ENCODE measurements at places on chromosomes 1 and 21.

DNA sequence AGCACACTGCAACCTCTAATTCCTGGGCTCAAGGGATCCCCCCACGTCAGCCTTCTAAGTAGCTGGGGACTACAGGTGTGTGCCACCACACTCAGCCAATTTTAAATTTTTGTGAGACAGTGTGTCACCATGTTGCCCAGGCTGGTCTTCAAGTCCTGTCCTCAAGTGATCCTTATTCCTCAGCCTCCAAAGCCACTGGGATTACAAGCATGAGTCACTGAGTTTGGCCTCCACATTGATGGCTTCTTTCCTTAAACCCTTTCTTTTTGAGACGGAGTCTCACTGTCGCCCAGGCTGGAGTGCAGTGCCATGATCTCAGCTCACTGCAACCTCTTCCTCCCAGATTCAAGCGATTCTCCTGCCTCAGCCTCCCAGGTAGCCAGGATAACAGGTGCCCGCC is 7.6 kb downstream of the KPNA6 start:
- no peak for DNase-seq

GRCh38 chr1:39411526-39412478 is 79.6 kb upstream of the BMP8A start:
- DNase-seq, result no peak

DNA sequence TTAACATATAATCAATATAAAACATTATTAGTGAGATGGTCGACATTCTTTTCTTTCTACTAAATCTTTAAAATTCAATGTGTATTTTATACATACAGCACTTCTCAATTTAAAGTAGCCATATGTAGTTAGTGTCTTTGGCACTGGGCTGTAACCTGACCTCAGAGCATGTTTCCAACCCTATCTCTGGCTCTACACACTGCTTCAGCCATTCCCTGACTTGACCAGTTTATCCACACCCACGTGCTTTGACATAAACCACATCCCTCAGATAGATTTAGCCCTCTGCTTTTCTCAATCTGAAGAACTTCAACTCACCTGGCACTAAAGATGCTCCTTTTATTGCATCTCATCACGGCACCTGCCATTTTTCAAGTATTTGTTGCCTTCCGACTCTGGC is 58.3 kb downstream of the RGS2 start:
- DNase-seq, result no peak

DNA sequence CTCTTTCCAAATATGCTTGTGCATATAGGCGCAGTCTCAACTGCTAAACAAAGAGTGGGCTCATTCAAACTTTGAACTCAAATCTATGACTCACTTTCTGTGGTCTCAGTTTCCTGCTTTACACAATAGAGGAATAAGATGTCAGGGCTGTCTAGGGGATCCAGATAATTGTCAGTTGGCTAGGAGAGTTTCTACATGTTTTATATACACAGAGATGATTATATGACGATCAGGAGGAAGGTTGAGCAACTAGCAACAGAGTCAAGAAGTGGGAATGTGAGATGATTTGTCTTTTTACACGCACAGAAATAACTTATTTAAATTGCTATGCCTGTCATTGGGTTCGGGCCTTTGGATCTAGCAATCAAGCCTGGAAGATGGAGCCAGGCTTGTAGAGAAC is 299.4 kb upstream of the LYPLAL1 start:
- DNase-seq, result no peak

DNA sequence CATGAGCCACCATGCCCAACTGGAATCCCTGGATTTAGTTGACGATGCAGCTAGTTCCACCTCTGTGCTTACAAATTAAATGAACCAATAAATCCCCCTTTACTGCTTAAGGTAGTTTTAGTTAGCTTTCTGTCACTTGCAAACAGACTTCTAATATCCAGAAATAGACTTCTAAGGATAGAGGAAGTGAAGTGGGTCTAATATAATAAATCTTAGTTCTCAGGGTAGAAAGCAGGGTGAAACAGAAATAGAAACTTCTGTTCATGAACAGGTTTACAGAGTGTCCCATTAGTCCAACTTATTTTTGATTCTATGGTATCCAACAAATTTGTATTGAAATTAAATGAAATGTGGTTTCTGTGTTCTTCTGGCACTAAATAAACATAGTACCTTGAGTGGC is 20.1 kb downstream of the BCAS2 start:
- DNase-seq, result no peak

DNA sequence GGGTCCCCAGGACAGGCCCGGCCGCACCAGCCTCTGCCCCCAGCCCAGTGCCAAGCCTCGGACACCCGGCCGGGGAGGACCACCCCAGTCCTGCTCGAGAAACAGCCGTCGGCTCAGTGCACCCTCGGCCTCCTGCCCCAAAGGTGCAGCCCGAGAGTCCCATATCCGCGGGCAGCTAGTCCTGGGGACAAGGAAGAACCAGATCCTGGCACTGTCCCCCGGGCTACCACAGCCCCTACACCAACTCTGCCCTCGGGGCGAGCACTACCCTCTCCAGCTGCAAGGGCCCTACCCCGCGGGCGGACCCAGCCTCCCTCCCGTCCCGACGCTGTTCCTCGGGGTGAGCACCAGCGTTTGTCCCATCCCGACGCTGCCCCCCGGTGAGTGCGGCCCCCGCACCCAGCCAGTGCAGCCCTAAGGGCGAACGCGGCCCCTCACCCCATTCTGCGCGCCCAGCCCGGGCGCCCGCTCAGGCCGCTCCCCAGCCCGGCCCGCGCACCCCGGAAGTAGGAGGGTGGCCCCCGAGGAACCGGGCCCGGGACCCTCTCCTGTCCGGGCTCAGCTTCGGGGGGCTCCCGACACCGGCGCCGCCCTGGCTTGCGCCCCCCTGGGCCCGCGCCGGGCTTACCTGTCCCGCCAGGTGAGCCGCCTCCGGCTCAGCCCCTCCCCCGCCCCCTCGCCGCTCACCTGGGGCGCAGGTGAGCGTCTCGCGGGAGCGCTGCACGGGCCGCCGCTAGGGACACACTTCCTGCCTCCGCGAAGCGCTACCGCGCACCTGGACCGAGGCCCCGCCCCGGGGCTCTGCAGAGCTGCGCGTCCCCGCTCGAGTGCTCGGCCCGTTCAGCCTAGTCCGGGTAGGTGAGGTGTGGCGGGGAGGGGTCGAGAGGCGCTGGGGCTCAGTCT is at the start of gene KDF1:
TSS of gene KDF1 (minus strand) at position 747 of the 903 bp plus-strand sequence. CDS start 8,088 bp downstream, outside the sequence.
- DNase-seq, result no peak

- DNase-seq, result no peak
Measured at GRCh38 chr1:156560585-156561163, 11.7 kb downstream of the IQGAP3 start.

GRCh38 chr1:158689875-158690274 is 3.4 kb upstream of the SPTA1 start:
- no peak for DNase-seq

DNA sequence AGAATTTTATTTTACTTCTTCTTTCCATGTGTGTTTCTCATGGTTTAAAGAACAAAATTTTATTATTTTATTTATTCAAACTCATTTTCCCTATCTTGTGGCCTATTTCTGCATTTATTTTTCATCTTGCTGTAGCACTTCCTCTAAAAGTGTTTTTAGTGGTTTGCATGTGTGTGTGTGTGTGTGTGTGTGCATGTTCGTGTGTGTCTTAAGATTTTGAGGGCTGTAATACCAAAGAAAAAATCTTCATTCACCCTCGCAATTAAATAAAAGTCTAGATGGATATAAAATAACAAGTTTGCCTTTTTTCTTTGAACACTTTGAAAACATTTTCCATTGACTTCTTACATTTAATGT is 24.6 kb upstream of the FCRL3 start:
- no peak for DNase-seq

GRCh38 chr1:223747838-223748335 is 35.5 kb downstream of the CAPN2 start:
- DNase-seq, result no peak

- DNase-seq, result no peak
Measured at GRCh38 chr1:179870870-179871269, 6.7 kb downstream of the TOR1AIP2 start.

- DNase-seq, result no peak
Measured at GRCh38 chr1:243354511-243355153, 98.8 kb downstream of the SDCCAG8 start.

- DNase-seq, result no peak
Measured at GRCh38 chr21:35855484-35855883, 204.8 kb downstream of the SETD4 start.

DNA sequence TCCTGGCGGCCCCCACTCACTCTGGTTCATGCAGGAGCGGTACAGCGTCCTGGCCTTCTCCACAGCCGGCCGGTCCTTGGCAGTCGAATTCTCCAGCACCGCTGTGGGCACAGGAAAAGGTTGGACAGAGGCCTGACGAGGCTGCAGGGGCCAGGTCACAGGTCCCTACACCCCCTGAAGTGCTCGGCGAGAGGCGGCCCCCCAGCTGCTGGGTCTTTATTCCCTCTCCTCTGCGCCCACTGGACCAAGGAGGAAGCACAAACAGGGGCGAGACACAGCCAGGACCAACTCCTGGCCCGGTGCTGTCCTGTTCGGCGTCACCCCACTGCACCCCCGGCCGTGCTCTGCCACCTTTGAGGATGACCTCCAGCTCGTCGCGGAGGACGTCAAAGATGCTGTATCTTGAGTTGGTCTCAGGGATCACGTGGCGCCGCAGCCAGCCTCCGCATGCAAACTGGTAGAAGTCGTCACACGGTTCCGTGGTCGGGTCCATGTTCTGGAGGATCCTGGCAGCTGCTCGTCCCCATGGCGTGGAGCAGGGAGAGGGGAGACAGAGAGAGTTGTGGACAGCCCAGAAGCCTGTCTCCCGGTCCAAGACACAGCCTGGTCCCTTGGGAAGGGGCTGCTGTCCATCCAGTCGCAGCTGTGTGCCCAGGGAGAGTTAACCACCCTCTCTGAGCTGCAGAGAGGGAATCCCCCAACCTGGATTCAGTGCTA is 22.9 kb downstream of the PRXL2B start:
- DNase-seq, result no peak

DNA sequence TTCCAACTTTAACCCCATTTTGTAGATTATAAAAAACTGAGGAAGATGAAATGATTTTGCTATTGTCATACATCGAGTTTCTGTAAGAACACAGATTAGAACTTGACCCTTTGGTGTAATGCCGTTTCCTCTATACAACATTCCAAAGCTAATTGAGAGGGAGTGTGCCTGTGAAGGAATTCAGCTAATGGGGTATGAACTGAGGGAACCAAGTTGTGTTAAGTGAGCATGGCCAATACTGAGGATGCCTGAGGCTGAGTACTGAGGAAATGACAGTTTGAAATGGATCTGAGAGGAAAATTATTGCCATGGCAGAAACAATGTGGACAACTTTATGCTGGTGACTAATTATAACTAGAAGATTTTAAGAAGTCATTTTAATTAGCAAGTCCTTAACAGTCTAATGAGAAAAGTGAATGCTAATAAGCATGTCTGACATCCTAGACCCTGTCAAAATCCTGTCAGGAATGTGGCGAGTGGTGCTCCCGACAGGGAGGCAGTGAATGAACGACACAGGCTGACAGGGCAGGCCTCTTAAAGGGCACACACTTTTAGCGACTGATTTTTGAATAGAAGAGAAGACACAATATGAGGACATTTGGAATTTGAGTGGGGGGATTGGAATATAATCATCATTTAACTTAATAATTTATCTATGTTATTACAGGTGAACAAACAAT is 262.5 kb downstream of the HLX start:
- no peak for DNase-seq

DNA sequence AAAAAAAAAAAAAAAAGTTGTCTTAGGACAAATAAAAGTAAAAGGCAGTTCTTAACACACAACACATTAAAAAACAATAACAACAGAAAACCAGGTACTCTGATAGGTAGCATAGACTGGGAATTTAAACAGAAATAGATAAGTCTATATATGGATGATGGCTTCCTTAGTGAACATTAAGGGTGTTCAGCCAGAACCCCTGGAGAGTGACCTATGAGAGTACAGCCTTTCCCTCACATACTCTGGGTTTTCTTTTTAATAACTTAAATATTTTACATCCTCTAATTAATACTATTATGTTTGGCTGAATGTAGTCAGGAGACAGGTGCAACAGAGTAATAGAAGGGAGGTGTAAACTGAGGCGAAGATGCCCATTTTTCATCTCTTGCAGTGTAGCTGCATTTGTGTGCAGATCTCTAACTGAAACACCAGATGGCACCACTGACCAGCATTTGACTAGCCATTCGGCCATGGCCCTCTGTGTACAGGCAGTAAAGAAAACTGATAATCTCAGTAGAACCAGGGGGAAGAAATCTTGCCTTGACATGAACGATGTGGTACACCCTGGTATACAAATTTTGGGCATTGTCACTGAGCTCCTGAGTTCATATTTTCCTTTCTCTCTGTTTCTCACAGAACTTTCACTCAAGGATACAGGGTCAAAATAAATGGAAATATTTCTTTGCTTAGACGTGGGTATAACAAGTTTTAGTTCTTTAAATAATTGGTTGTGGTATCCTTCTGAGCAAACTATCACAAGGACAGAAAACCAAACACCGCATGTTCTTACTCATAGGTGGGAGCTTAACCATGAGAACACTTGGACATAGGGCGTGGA is 7.6 kb downstream of the TTF2 start:
- peak; percentile 63 for DNase-seq

DNA sequence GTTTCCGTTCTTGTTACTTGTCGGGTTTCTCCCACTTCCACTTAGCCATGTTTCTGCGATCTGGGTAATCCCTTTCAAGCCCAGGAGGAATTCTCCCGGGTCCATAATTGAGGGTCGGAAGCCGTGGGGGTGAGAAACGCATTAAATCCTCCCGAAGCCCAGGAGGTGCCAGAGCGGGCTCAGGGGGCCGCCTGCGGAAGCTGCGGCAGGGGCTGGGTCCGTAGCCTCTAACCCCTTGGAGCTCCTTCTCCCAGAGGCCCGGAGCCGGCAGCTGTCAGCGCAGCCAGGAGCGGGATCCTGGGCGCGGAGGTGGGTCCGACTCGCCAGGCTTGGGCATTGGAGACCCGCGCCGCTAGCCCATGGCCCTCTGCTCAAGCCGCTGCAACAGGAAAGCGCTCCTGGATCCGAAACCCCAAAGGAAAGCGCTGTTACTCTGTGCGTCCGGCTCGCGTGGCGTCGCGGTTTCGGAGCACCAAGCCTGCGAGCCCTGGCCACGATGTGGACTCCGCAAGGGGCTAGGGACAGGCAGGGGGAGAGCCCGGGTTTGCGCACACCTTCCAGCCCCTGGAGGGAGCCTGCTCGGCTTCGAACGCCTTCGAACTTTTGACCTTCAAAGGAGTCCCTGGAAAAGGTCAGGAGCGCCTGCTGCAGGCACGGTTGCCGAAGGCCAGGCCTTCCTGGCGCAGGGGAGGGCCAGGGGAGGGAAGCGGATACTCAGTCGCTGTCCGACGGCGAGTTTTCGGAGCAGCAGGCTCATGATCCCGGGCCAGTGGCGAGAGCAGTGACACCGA is 1.7 kb upstream of the SIM2 start:
- DNase-seq, result no peak

Measured in right forelimb (tissue), 1 donor.